ENCODE measurements at places on chromosomes 4 and X.

DNA sequence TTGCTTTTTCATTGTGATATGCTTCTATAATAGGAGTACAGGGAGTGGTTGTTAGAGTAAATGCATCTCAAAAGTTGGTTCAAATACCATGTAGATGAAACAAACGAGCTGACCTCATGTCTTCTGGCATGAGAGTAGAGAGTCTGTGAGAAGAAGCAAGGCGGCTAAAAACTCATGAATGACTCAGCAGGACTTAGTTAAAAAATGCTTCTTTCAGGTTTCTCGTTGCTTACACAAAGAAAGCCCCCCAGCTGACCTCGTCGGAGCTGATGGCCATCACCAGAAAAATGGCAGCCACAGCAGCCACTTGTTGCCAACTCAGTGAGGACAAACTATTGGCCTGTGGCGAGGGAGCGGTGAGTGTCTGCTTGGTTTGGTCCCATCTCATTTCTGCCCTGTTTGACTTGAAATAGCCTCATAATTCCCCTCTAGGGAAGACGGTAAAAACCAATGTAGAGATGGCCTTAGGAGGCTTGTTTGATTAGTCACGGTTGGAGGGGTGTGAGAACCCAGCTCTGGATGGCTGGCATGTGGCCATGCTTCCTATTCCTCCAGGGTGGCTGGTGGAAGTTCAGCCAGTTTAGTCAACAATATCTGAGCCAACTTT is 14.5 kb downstream of the AFP start:
- DNase-seq = no peak

GRCh38 chr4:113131136-113131535 is 81.7 kb downstream of the ANK2 start:
- no peak for DNase-seq

DNA sequence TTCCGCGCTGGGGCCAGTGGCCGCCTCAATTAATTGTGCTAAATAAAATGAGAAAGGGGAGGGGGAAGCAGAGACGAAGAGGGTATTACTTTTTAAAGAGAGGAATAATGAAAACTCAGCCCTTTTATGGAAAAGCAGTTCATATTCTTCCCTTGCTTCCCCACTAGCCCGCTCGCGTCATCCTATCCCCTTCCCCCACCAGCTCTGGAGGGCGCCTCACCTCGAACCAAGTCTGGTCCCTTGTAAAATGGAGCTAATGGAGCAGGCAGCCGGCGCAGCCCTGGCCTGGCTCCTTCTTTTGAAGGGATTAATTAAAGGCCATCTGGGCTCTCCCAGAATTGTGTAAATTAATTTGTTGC is 511 bp upstream of the NKX6-1 start:
- no peak for DNase-seq

DNA sequence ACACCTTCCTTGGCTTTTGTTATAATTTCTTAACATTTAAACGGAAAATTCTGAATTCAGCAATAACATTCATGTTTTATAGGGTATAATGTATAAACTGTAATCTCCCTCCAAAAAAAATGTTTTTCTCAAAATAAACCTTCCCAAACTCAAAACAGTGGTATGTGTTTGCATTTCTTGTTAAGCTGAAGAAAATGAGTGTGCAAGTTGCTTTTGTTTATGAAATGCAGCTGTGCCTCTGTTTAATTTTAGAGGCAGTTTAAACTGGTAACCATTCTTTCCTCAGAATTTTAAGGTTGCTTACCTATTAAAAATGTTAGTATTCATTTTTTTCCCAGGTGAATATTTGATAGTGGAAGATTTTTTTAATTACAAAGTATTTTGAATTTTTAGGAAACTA is 105.0 kb upstream of the ANKRD50 start:
- no peak for DNase-seq

GRCh38 chr4:148573296-148573695 is 131.1 kb upstream of the NR3C2 start:
- DNase-seq = no peak

GRCh38 chr4:111821342-111821741 is 323.9 kb upstream of the FAM241A start:
- no peak for DNase-seq

DNA sequence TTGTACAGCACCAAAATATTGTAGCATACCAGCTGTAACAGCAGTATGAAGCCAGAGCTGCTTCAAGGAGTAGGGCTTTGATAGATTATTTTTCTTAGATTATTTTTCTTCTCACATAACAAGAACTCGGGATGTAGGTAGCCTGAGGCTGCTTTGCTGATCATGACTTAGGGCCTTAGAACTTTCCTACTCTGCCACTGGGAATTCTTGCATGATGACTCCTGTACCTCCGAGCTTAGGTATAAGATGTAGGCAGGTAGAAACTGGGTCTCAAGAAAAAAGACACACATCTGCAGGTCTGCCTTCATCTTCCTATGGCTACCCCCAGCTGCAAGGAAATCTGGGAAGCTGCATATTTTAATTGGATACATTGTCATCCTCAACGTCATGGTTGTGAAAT is 115.9 kb upstream of the PNPLA4 start:
- no peak for DNase-seq

GRCh38 chr4:20760053-20760452 is 59.8 kb downstream of the PACRGL start:
- DNase-seq = no peak

GRCh38 chr4:8683462-8683861 is 90.9 kb downstream of the CPZ start:
- DNase-seq = no peak

DNA sequence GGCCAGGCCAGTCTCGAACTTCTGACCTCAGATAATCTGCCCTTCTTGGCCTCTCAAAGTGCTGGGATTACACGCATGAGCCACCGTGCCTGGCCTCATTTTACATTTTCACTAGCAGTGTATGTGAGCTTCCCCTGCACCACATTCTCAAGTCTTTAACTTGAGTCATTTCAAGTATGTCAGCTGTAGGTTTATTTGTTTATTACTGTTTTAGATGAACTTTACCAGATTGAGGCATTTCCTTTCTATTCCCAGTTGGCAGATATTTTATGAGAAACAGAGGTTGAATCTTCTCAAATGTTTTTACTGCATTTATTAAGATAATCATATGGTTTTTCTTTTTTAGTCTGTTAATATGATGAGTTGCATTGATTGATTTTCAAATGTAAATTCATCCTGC is 114.6 kb upstream of the SH3RF1 start:
- DNase-seq = no peak

- DNase-seq = peak; percentile 37
These were observed 58.4 kb downstream of the AMELX start for GRCh38 chrX:11351375-11352295.

DNA sequence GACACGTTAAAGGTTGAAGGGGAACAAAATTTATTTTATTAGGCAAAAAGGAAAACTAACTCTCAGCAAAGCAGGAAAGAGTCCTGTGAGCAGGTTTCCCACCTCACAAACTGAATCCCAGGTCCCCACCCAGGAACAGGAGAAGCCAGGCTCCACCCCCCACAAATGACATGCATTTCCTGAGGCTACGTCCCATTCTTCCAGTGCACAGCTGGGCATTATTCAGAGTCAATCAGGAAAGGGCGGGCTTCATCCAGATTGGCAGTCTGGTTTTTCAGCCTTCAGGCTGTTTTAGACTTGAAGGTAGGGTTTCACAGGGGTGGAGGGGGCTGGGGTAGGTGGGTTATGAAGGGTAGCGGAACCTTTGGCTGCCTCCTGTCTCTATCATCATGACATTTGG is 11.9 kb upstream of the ASIC5 start:
- no peak for DNase-seq

DNA sequence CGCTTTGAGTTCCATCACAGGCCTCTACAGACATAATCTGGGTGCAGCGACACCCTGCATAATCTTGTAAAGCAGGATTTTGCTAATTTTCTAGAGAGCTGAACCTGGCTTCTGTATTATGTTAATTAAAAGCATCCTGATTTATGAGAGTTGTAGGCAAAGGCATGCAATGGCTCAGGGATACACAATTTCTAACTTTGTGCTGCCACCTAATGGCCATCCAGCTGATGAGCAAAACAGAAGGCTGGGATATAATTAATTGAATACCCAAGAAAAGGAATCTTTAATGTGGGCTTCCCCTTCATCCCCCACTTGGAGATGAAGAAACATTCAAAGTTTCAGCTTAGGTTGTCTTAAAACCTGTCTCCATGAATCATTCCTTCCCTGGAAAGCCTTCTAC is 78.1 kb downstream of the BMP15 start:
- peak; percentile 25 for DNase-seq

DNA sequence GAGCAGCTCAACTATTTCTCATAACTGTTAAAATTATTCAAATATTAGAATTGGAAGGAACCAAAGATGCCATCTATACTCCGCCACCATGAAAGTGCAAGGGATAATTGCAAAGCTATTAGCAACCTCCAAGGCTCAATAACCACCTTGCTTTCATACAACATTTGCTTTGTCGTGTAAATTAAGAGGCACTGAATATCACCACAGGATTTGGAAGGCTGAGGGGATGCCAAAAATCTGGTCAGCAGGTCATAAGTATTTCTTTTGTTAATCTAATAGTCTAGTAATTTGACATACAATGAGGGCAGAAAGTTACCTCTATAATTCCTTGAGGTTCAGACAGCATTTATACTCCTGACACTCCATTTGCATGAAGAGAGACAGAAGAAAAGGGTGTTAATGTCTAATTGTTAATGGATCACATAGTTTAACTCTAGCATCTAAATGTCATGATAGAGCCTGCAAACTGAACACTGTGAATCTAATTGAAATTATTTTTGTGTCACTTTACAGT is 200.9 kb upstream of the DIAPH2 start:
- no peak for DNase-seq

DNA sequence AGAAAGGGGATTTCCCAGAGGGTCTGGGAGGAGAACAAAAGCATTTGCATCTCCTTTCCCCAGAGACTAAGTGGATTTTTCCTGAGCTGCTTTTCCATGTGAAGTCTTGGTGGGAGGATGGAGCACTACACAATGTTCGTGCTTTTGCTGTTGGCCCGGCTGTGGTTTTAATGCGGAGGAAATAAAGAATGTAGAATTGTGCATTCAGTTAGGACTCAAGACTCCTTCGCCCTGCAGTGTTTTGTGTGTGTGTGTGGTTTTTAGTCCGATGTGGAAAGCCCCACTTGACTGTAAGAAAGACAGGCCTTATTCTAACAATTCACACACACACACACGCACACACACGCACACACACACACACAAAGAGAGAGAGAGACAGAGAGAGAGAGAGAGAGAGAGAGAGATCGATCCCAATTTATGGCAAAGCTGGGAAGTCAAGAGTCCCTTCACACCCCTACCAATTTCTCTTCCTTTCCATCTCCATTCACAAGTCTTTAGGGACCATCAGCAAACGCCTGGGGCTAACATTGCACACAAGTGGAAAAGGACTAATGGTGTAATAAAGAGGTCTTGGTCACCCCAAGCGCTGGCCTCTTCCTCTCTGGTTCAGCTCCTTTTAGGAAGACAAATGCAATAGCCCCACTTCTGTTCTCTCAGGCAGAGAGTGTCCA is 44.2 kb downstream of the CLDN34 start:
- DNase-seq = peak; percentile 35

GRCh38 chrX:118039591-118039990 is 77.0 kb downstream of the KLHL13 start:
- no peak for DNase-seq

DNA sequence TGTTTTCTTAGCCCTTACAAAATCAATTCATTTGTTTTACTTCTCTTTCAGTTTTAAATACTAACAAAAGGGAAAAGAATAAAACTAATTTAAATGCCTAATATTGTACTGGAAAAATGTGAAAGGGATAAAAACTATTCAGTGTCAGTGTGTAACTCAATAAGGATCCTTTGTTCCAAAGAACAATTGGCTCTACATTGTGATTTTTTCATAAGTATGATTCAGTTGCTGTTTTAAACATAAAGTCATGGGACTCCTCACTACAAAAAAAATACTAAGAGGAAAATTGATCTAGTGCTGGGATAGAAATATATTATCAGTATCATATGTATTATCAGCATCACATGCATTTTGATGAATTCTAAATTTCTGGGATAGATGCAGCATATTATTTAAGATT is 199.4 kb upstream of the TRAM1L1 start:
- DNase-seq = no peak

- DNase-seq = no peak
These were observed 46.3 kb upstream of the ARHGEF6 start for GRCh38 chrX:136827026-136827425.

- no peak for DNase-seq
These were observed 344.1 kb downstream of the SH2D1A start for GRCh38 chrX:124690495-124690894.

DNA sequence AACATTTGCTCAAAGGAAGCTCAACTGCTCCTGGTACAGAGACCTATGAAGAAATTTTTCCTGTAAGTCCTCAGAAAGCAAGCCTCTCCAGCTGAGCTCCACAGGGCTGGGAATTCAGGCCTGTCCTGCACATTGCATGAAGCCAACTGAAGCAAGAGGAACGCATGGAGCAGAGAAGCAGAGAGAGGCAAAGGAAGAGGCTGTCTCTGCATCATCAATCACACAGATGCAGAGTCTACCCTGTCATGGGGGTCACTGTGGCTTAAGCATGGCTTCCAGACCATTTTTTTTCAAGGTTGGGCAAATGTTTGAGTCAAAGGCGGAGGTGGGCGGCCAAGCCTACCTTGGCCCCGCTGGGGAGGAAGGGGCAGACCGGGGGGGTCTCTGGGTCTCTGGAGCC is 110.3 kb upstream of the MSX1 start:
- no peak for DNase-seq

DNA sequence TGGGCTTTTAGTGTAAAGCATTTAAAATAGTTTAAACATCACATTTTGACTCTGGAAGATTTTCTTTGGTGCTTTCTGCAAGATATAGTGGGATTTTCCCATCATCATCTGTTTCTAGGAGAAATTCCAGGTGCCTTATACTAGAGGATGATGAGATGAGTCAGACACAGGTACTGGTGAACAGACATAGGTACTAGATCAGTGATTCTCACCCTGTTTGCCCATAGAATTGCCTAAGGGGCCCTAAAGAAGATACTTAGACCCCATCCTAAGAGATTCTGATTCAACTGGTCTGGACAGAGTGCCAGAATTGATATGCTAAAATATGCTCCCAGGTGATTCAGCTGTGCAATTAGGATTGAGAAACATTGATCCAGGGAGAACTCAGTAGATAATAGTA is 9.7 kb downstream of the TSPAN7 start:
- no peak for DNase-seq

DNA sequence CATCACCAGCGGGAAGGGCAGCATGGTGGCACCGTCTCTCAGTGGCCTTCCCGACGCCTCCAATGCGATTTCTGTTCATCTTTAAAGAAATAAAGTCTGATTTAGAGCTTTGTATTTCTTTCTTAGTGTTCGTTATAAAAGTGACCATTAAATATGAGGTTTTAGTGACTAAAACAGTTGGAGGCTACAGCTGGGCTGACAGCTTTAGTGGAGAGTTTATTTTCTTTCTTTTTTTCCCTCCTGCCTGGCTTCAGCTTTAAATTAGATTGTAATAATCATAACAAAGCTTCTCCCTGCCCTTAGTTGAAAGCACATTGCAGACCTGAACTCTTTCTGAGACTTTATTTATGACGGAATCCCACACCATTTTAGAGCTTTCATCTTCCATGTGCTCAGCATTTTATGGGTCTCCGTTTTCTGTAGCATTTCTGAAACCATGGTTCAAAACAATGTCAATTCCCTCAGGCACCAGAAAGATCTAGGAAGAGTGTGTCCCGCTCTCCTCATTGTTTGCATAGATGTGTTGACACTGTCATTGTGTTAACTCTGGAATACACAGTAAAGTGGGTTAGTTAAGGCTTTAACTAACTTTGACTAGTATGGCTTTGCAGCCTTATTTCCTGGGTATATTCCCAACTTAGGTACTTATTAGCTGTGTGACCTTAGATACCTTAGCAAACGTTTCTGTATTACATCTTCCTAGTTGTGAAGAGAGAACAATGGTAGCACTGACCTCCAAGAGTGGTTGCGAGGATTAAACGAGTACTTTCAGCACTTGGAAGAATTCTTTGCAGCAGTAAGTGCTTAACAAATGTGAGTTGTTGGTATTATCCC is 97.4 kb upstream of the PGRMC2 start:
- no peak for DNase-seq

Data from suppressor macrophage (primary cell).